Pulmonary artery endothelial cell (primary cell): ENCODE measurements at places on chromosomes 1 and 21.

GRCh38 chr1:87689487-87689886 is 360.8 kb downstream of the LMO4 start:
- DNase-seq = no peak

DNA sequence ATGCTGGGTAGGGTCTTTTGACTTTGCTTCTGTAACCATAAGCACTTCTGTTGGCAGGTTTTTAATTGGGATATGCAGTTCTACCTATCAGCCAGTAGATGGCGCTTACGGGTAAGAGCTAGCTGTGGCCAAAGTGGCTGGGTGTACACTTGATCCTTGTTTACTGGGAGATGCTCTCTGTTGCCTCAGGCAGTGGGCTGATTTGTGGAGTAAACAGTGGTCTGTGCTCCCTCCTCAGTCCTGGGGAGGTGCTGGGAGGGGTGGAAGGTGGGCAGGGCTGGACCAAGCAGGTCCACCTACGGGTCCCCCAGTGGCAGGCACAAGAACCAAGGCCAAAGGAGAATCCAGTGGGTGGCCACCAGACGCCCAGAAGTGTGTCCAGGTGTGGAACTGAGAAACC is 43.4 kb downstream of the RALGPS2 start:
- DNase-seq = no peak

DNA sequence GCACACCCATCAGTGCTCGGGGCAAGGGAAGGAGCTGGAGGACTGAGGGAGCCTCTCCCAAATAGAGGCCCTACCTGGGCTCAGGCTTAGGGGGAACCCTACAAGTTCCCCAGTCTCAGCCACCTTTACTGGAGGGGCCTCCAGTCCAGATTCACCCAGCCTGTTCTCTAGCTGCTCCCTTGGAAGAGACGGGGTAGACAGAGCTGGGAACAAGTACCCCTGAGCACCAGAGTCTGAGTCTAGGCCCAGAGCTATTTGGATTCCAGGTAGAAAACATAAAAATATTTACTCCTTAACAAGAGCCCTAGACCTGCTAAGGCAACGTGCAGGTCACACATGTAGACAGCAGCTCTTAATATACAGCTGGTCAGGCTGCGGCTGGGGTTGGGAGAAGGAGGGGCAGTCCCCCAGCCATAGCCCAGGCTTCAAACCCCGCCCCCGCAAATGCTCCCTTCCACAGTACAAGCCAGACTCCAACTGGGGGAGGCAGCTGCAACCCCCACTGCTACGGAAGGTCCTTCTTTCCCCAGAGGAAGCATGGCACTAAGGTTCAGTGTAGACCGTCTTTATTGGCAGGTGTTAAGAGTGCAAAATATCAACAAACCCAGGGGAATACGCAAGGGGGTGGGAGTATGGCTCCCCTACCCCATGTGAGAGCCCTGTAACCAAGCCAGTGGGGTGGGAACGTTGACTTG is 8.0 kb downstream of the TENT5B start:
- DNase-seq = no peak

DNA sequence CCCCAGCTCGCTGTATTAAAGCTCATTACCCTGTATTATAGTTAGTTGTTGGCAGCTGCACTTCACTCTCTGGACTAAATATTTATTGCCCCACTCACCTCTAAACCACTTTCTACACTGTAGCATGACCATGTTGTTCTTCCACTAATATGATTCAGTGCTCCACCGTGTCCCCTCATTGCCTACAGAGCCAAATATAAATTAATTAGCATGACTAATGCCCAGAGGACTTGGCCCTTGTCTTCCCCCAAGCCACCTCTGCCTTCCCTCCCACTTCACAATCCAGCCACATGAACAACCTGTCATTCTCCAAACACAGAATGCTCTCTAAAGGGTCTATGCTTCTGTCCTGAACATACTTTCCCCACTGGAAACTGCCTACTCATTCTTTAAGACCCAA is 276.5 kb downstream of the PLPP3 start:
- DNase-seq = no peak

DNA sequence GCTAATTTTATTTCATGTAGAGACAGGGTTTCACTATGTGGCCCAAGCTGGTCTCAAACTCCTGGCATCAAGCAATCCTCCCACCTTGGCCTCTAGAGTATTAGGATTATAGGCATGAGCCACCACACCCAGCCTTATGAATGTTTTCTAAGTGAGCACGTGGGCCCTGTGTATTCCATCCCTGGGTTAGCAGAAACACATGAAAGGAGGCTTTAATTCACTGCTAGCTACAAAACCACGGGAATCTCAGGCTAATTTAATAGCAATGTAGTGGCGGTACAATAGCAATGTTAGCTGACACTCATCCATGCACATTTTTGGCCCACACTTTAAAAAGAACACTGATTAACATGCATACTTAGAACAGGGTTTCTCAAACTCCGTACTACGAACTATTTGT is 32.0 kb downstream of the VTCN1 start:
- no peak for DNase-seq

DNA sequence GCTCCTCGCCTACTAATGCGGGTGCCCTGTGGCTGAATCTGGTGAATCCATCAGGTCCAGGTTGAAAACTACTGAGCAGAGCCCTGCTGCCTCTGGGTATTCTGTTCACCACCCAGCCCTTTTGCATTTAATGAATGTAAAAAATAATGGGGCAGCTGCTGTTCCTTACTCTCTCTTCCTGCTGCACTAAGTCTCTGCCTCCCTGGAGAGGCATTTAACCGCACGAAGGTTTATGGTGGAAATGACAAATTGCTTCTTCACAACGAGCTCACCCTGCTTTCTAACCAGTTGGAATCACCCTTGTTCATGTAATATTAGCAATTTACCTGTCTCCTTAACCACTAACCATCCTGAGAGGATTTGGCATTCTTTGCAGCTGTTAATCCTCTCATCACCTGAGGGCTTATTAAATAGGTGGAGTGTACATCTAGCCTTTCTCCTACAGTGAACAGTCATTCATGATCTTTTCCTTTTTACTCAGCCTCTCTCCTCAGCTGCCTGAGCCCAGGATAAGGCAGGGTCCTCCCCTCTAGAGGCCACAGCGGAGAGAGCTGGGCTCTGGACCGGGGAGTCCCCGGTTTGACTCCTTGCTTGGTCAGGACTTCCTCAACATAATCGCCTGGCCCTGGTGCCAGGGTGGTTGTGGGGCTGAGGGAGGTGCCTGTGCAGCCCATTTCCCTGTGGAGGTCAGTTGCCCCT is 97.6 kb downstream of the NOS1AP start:
- DNase-seq = no peak

- no peak for DNase-seq
These were observed 36.8 kb downstream of the CASZ1 start for GRCh38 chr1:10759413-10760200.

DNA sequence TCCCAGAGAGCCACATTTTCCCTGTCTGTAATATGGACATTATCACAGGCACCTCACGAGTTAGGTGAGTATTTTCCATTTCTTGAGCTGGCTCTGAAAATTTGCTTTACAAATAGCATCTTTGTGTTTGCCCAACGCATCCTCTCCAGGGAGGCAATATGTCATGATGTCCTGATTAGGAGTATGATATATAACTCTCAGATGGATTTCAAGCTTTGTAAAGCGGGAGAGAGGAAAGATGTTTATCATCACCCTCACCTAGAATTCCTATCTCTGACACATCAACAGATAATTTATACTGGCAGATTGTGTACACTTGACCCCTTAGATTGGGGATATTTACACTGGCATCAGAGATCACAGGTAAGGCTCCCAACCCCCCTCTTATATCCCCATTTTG is 730.7 kb upstream of the RGS18 start:
- no peak for DNase-seq

- DNase-seq = no peak
These were observed 39.6 kb downstream of the PRDM15 start for GRCh38 chr21:41839387-41840000.

- DNase-seq = no peak
These were observed 31.3 kb downstream of the SDCCAG8 start for GRCh38 chr1:243287123-243287460.

- DNase-seq = no peak
These were observed at the start of gene CCDC27 for GRCh38 chr1:3752400-3752945. CCDC27 (plus strand) TSS chr1:3752450; CDS start chr1:3752482, 32 bp downstream.

DNA sequence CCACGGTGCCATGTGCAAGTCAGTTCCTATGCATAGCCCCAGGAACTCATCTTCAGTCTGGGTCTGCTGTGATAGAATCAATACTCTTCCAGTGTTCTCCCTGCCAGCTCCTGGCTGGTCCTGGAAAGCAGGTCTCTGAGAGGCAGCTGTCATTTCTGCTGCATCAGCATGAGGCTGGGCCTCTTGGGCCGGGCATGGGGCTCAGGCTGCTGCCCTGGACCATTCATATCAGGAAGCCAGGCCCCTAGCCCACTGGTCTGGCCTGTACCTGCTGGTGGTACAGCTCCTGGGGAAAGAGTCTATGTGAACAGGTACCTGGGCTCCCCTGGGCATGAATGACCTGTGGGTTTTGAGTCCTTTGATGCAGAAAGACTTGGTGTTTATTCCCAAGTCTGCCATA is 173.6 kb upstream of the CSF3R start:
- DNase-seq = no peak

GRCh38 chr1:24822887-24823286 is 77.6 kb downstream of the CLIC4 start:
- DNase-seq = no peak
